Dermis microvascular lymphatic vessel endothelial cell (primary cell): ENCODE measurements at places on chromosomes 13 and 19.

DNA sequence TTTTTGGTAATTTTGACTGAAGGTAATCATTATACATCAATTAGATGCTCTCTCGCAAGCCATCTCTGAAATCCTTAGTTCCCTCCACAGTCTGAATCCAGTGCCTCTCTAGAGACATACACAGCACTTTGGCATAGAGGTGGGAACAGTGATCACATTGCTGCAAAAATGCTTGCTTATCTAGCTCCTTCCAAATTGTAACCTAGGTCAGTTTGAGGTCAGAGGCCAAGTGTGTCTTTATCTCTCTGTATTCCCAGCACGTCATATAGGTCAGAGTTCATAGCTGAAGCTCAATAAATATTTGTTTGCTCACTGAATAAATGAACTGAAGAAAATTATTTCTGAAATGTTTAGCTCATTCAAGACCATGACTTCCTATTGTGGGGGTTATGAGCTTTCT is 462.5 kb downstream of the DIAPH3 start:
- no peak for DNase-seq

DNA sequence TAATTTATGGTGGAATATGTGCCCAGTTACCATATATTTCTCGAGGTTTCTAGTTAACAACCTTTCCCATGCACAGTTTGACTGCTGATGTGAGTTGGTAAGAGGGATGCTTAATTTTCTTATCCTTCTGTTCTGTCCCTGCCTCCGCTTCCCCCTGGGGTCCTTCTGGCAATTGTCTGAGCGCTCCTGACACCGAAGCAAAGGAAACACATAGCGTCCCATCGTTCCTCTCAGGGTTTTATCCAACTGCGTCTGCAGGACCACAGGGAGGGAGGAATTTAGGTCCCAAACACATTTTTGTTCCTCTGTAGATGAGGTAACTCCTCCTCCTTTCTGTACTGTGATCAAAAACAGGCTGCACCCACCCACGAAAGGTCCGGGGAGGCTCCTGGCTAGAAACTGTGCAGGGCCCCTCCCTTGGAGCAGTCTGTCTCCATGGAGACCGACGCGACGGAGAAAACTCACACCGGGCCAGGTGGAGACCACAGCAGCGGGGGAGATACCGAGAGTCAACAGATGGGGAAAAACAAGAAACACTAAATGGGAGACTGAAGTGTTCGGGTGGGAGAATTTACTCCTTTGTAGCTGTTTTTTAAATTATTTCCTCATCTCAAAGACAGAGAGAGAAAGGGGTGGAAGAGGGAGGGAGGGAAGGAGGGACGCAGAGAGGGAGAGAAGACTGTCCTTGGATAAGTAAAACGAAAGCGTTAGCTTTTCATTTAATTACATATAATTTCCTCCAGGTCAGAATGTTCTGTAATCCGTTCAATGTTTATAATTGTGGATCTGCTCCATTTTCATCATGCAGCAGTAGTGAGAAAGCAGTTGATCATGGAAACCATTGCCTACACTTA is 191.8 kb upstream of the NBEA start:
- DNase-seq: no peak

GRCh38 chr19:58555369-58555885 is 522 bp upstream of the CHMP2A start:
- no peak for DNase-seq

GRCh38 chr13:27182844-27183497 is 11.4 kb upstream of the USP12 start:
- peak; percentile 95 for DNase-seq

- no peak for DNase-seq
These were observed 672.5 kb upstream of the PCDH20 start for GRCh38 chr13:62088165-62088564.

- DNase-seq: no peak
These were observed 226.7 kb upstream of the IPO5 start for GRCh38 chr13:97726664-97727280.

DNA sequence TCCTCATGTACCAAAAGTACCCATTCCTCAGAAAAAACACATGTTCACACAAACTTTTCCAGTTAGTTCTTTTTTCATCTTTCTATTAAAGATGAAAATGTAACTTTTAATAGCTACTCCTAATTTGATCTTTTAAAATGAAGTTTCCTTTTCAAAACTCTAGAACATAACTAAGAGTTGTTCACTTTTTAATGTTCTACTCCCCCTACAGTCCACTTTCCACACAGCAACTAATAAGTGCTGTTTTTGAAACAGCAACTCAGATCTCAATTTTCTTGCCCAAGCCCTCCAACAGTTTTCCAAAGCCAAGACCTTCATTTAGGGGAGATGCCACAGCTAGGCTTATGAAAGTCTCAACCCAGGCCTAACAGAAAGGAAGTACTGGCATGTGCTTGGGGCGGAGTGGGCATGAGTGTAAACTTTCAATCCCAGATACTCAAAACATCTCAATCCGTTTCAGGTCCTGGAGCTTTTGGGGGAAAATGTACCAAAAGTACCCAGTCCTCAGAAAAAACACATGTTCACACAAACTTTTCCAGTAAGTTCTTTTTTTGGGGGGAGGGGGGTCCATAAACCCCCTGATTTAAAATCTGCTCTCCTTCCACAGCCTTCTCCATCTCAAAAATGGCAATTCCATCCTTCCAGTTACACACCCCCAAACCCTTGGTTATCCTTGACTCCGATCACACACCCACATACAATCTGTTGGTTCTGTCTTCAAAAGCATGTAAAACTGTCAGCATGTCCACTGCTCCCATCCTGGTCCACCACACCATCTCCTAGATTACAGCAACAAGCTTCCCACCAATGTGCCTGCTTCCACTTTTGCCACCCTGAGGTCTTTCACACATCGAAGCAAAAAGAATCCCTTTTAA is 2.0 kb downstream of the FBL start:
- DNase-seq: peak; percentile 58

- no peak for DNase-seq
These were observed 17.5 kb upstream of the FFAR2 start for GRCh38 chr19:35430409-35431144.

- DNase-seq: no peak
These were observed 11.4 kb downstream of the ZNF331 start for GRCh38 chr19:53549340-53549739.

DNA sequence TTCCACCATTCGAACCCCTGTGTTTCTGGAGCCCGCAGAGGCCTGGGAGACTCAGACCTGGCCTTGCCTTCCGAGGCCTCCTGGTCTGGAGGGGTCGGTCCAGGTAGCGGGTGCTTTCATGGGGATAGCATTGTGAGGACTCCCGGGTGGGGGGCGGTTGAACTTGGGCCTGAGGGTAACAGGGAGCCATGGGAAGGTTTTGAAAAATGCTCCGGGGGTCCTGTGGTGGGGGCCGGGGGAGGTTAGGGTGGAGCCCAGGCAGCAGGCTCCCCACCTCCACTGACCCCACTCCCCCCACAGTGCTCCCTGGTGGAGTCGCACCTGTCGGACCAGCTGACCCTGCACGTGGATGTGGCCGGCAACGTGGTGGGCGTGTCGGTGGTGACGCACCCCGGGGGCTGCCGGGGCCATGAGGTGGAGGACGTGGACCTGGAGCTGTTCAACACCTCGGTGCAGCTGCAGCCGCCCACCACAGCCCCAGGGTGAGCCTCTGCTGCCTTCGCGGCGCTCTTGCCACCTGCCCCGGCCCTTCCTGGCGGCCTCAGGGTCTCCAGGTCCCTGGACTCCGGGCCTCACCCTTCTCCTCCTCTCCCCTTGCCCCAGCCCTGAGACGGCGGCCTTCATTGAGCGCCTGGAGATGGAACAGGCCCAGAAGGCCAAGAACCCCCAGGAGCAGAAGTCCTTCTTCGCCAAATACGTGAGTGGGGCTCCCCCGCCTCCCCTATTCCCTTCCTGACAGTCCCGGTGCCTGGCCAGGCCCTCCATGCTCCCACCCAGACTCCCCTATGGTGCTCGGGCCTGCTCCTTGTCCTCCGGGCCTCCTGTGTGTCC is 3.8 kb upstream of the GARIN5A start:
- no peak for DNase-seq

DNA sequence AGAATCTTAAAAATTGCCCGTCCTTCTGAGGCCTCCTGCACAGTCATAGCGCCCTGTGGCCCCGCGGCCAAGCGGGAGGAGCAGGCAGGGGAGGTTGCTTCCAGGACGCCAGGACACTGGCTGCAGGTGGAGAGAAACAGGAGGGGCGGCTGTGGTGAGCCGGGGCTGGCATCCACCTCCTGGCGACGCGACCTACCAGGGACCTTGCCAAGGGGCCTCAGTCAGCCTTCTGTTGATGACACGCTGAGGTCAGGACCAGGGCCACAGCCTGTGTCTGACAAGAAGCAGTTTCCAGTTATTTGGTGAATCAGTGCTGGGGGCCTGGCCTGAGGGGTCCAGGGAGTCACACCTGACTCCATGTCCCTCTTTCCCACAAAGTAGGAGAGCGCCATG is 13.3 kb upstream of the MKNK2 start:
- DNase-seq: no peak

GRCh38 chr19:55567708-55568328 is 12.8 kb downstream of the ZNF579 start:
- no peak for DNase-seq

- DNase-seq: no peak
These were observed at the start of gene OLFM2 for GRCh38 chr19:9936326-9937000. Gene OLFM2 (minus strand): TSS chr19:9936515. CDS start chr19:9936366, 149 bp downstream.

GRCh38 chr13:110326263-110326904 is 19.3 kb downstream of the COL4A2 start:
- DNase-seq: no peak

GRCh38 chr19:58154679-58155648 is 4.4 kb upstream of the ZNF329 start:
- DNase-seq: peak; percentile 95
